ENCODE measurements at places on chromosomes 16 and 17.
A peak's percentile ranks its signal among the peaks of the same experiment; 100 is the strongest.

- no peak for DNase-seq
Measured at GRCh38 chr17:58873926-58874325, 118.3 kb downstream of the PPM1E start.

- no peak for DNase-seq
Measured at GRCh38 chr16:83859265-83859664, 39.6 kb upstream of the MLYCD start.

- DNase-seq = no peak
Measured at GRCh38 chr16:69056421-69056820, 49.0 kb upstream of the HAS3 start.

GRCh38 chr16:74743668-74744299 lies 30.8 kb downstream of the FA2H start:
- DNase-seq = no peak

DNA sequence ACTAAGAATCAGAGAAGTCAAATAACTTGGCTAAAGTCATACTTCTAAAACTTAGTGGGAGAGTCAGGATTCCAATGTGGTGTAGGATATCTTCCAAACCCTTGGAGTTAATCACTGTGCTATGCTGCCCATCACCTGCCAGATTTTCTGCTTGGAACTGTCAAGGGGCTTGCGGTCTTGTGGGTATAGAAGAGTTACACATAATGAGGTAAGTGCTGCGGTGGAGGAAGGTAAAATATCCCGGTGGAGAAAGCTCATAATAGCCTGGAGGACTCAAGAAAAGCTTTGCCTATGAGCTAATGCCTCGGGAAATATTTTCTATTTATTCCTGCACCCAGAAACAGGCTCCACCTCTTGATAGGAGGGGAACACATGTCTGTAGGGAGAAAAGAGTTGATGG lies 195.6 kb downstream of the UTP18 start:
- DNase-seq = no peak

GRCh38 chr16:89815639-89816348 lies 653 bp downstream of the FANCA start:
- peak; percentile 66 for DNase-seq

DNA sequence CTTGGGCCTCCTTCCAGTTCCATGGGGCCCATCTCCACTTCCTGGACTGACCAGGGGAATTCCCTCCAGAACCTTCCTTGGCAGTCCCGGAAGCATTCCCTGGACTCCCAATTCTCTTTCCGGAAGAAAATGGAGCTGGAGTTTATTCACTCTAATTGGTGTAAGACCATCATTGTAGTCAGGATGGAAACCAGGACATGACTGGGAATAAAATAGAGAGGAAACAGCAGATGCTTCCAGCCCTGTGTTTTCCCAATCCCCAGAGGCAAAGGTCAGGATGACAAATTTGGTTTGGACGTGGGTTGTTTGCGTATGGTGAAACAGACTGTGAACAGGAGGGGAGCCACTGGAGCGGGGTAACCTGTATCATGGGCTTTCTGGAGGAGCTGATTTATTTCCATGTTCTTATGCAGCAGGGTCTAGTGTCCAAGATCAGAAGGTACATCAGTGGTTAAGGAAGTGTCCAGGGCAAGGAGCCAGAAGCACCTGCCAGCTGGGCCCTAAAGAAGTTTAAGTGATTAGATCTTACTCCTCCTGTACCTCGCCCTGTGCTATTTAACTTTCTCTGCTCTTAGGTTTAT lies 8.5 kb upstream of the LONP2 start:
- DNase-seq = no peak

DNA sequence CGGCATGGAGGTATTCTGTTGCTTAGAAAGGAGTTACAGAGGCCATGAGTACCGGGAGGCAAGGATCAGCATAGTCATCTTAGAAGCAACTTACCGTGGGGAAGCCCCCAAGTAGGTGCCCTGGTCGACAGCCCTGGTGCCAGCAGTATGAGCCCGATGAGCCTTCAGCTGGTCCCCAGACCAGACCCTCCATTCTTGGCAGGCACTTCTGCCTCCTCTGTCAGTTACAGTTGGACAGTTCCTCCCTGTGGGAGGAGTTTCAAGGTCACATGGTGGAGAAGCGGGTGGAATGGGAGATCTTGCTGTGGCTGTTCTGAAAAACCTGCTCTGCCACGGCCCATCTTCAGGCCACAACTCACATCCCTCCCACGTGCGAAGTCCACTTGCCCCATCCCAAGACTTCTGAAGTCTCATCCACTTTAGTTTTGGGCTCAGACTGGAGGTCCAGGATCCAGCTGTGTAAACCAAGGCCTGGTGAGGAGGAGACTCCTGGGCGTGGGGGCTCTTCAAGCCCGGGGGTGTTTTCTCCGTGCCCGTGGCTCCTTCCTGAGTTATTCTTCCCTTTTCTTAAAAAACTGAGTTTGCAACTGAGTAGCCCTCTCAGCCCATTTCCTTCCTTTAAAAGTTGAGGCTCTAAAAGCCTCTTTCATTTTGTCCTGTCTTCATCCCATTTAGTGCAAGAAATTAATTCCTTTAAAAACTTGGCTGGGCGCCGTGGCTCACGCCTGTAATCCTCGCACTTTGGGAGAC lies 133.5 kb downstream of the SEC14L1 start:
- no peak for DNase-seq

- no peak for DNase-seq
Measured at GRCh38 chr16:81798311-81799137, 19.4 kb downstream of the PLCG2 start.

- DNase-seq = no peak
Measured at GRCh38 chr17:57514614-57515013, 230.5 kb downstream of the CCDC182 start.
